ENCODE measurements at places on chromosomes 12 and 14.
A peak's percentile ranks its signal among the peaks of the same experiment; 100 is the strongest.

GRCh38 chr12:112386726-112387125 lies 4.5 kb upstream of the HECTD4 start:
- DNase-seq, result peak; percentile 57

- DNase-seq, result no peak
Measured at GRCh38 chr12:4771172-4771959, 51.2 kb downstream of the GALNT8 start.

GRCh38 chr12:6377667-6377994 lies 2.3 kb upstream of the SCNN1A start:
- DNase-seq, result no peak

DNA sequence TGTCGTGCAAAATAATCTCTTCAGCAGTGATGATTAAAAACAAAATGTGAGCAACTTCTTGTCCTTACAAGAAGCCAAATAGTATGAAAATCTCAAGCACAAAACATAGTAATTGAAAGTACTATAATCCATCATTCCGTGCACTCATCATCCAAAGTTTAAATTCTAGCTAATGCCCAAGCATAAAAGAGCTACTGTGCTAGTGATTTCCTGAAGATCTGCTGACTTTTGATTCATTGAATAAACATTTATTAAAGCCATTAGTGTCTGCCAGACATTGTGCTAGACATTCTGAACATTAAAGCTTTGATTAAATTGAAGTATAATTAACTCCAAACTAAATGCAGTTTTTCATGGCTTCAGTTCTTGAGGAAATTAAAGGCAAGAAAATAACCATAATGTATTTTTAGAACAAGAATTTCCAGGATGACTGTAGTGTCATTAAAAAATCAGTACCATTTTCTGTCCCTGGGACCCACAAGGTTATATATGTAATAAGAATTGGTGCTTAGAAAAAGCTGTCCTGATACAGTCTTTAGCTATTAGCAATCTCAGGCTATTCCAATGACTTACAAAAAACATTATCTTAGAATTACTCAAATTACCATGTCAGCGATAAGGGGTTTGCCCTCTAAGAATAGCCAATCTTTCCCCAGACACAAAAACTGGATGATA lies 71.7 kb downstream of the CMAS start:
- DNase-seq, result no peak

DNA sequence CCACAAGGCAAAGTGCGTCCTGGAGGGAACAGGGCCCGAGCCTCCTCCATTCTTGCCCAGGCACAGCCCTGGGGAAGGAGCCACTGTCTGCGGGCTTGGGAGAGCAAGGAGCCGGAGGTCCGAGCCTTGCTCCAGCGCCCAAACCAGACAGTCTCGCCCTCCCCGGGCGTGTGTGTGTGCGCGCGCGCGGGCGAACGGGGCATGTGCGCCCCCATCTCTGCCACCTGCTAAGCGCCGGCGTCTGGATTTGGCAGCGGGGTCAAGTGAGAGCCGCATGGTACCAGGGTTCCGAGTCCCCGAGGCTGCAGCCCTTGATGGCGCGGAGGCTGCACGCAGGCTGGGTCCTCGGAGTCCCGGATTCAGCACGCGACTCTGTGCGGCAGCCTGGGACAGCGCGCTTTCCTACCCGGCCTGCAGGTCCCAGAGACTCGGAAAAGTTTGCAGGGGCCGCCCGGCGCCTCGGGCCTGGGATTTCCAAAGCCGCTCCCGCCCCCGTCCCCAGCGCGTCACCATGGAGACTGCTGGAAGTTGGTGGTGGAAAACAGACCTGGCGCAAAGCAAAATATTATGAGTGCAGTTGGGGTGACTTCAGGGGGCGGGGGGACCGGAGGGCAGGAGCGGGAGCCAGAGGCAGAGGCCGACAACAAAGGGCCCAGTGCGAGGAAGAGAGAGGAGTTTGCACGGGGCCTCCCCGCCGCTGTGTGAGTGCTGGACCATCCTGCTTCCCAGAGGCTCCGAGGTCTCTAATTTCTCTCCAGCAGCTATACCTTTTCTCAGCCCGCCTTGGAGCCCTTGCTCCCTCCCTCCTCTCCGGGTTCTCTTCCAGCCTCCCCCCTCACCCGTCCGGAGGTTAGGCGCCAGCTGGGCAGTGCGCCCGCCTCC lies 4.2 kb downstream of the RFX4 start:
- no peak for DNase-seq

DNA sequence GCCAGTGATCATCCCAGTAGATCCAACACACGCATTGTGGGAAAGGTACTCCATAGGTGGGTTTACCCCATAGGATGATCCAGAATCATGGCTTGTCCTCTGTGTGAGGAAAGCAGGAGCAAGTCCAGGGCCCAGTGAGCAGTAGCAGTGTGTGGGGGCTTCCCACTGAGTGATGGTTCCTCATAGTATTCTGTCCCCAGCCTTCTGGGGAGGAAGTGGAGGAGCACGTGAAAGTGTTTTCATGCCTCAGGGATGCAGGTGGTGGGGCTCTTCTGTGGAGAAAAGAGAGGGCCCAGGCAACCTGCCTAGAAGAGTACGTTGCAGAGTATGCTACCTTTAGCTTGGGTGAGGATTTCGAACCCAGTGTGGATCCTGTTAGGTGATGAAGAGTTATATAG lies 56.5 kb downstream of the SUSD6 start:
- no peak for DNase-seq

All from NCI-H524 (cell line).